ENCODE measurements at places on chromosomes 16 and 17.
A peak's percentile ranks its signal among the peaks of the same experiment; 100 is the strongest.

DNA sequence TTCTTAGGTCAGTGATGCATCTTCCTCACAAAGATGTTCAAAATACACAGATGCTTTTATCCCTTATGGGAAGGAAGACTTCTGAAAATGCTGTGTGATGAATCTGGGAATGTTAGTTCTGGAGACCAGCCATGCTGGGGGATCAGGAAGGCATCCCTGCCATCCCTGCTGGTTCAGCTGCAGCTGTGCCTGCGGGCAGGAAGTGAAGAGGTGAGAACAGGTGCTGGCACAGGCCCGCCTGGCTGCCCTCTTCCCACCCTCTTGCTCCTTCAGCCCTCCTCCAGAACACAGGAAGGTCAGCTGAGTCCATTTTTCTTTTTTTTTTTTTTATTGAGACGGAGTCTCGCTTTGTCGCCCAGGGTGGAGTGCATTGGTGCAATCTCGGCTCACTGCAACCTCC lies 15.2 kb downstream of the RAB11FIP3 start:
- DNase-seq, result no peak

- no peak for DNase-seq
These were observed 110.2 kb downstream of the C16orf78 start for GRCh38 chr16:49483651-49484450.

DNA sequence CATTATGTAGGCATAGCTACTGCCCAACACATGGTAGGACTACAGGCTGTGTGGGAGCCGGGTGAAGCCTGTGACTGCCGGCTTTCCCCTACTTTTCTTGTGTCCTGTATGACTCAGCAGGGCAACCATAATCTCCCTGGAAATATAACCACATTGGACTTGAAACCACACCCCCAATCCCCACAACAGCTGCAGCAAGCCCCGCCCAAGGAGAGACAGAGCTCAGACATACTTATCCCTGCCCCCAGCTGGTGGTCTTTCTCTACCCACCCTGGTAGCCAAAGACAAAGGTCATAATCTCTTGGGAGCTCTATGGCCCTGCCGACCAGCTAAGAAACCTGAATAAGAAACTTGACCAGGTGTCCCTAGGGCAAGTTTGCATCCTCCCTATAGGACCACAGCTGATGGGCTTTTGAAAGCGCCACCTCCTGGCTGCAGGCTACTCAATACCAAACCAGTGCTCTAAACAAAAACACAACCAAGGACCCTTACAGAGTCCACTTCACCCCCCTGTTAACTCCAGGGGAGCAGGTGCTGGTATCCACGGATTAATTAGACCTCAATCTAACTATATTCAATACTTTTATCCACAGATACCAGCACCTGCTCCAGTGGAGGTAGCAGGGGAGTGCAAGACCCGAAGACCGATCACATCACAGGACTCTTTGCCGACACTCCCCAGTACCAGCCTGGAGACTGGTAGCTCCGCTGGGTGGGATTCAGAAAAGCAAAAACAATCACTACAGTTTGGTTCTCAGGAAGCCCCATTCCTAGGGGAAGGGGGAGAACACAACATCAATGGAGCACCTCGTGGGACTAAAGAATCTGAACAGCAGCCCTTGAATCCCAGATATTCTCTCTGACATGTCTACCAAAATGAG lies 91.2 kb downstream of the IRX5 start:
- DNase-seq, result peak; percentile 22

DNA sequence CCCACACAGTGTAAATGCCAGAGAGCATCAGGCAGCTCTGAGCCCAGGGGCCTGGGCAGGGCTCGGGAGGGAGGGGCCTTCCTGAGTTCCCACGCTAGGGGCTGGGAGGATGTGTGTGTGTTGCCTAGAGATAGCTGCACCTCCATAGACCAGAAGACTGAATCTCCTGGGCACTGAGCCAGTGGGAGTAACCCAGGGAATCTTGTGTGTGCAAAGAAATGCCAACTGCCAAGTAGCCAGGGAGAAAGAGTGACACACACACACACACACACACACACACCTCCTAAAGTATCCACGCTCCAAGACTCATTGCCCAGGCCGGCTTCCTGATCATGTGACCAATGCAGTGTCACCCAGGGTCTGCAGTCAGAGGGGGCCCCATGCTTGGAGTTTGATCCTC lies 166.2 kb upstream of the RPL38 start:
- DNase-seq, result no peak

DNA sequence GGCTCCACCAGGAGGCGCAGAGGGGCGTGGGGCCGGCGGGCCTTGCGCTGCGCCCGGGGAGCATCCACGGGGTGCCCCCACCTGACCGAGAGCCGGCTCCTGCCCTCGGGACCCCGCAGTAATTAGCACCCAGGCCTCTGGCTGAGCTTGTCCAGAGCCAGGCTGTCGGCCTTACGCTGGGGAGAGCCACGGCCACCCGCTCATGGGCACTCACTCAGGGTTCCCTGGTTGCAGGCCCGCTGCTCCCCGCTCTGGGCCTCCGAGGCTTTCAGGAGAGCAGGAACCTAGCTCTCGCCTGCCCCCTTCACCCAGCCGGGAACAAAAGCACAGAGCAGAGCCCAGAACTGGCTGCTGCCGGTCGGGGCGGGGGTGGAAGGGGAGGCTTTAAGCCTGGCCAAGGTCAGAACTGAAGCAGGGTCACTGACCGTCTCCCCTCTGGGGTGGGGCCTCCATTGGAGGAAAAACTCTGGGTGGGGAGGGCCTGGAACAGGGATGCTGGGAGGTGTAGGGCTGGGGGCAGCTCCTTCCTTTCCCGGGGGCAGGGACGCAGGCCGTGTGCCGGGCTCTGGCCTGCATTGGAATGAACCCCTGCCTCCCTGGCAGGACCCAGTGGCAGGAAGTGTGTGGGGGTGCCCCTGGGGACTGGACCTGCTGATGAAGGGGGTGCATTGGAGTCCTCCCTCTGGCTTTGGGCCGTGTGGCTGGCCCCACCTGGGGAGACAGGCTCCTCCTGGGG lies 12.3 kb downstream of the GLIS2 start:
- DNase-seq, result no peak

- no peak for DNase-seq
These were observed 3.3 kb upstream of the ZC3H7A start for GRCh38 chr16:11800382-11800718.

- no peak for DNase-seq
These were observed 1.2 kb downstream of the SNX20 start for GRCh38 chr16:50679676-50680555.

DNA sequence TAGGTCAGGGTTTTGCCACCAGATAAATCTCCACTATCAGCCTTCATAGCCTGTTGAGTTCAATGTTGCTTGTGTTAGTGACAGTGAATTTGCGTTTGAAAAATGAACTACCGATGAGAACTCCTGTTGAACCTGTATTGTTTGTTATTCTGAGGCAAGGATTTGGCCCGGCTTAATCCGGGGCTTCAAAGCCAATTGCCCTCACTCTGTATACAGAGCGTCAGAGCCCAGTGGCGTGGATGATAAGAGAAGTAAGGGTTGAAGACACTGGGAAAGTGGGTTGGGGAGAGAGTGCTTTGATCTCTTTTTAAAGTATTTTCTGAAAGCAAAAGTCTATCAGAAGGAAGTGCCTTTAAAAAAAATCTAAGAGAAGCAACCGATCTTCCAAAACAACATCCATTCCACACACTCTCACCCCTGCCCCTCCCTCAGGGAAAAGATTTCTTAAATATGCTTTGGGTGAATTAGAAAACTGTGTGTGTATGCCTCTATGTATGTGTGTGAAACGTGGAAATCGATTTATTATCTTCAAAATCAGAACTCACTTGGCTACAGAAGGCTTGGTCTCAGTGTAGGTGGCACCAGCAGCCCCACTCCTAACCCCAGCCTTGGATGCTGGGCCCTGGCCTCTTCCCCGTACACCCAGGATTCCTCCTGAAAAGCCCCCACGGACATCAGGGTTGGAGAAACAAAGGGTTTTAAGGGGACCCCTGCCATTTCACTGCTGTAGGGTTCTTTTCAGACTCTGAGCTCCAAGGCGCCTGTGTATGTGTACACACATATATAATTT lies 8.8 kb downstream of the TBX4 start:
- DNase-seq, result no peak

GRCh38 chr17:70123193-70123592 lies 46.1 kb upstream of the KCNJ2 start:
- no peak for DNase-seq

Measured in HS-5 (cell line).